ENCODE measurements at places on chromosomes 3 and 15.
A peak's percentile ranks its signal among the peaks of the same experiment; 100 is the strongest.

GRCh38 chr15:45715528-45715927 lies 80.7 kb downstream of the SQOR start:
- DNase-seq: no peak

GRCh38 chr15:73753250-73754130 lies at the start of gene INSYN1:
Gene INSYN1, minus strand, starts transcription at chr15:73753351. Its CDS starts 2,221 bp downstream, at chr15:73751130.
- no peak for DNase-seq

- no peak for DNase-seq
Measured at GRCh38 chr3:128306481-128306880, 153.2 kb downstream of the EEFSEC start.

GRCh38 chr3:168828536-168828935 lies 732.8 kb upstream of the GOLIM4 start:
- no peak for DNase-seq

DNA sequence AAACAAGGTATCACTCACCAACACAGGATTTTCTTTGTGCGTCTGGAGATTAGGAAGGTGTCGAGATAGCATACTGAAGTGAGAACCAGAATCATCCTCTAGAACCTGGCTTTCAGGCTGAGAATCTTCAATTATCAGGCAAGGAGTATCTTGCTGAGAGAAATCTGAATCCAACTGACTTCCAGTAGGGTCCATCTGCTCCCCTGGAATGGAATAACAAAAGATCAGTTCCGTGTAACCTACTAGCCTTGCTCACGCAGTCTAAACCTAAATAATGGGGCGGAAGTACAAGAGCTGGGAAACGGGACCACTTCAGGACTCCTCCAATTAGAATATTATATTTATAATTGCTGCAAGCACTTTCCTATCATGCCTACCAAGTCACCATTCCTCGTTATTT lies 690 bp downstream of the TP53BP1 start:
- DNase-seq: no peak

GRCh38 chr3:52521488-52521824 lies 12.2 kb downstream of the NT5DC2 start:
- no peak for DNase-seq

DNA sequence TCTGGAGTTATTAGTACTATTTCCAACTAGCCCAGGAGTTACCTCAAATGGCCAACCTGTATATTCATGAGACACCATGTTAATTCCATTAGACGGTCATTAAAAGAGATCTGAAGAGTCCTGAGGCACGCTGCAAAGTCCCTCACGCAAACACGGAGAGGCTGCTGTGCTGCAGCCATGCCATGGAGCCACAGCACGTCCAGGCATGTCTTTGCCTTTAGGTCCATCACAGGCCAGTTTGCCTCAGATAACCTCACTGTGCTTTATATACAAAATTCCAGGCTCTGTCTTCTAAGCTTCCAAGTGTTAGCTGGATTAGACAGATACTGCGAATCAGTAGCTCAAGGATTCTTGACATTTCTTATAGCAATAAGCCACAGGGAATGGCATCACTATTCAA lies 9.8 kb upstream of the PLAAT1 start:
- DNase-seq: no peak

DNA sequence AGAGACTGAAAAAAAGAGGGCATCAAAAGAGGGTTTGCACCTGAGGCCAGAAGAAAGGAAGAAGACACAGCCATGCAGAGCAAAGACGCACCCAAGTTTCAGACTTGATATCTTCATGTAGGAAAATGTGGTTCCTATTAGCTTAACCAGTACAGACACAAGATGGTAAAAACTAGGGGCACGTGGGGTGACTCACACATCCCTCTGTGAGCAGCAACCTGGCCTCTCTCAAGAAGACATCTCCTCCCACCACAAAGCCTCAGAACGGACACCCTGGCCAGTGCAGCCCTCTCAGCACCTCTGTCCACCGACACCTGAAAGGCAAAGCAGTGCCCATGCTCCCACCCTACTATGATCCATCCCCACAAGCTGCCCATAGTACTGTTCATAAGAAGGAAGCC lies 33.3 kb downstream of the GLB1 start:
- DNase-seq: no peak

DNA sequence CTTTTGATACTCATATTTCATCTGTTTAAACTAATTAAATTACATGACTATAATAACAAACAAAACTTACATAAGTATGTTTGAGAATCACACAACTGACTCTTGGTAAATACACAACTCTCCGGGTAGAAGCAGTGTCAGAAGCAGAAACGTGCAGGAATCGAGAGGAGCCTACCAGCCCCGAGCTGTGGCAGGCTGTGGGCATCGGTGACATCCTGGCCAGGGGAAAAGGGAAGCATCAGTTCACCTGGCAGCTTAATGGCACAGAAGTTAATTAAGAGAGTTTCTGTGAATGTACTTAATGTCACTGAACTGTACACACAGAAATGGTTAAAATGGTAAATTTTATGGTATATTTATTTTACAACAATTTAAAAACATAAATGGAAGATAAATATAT lies 90.2 kb downstream of the CRTC3 start:
- no peak for DNase-seq

- no peak for DNase-seq
Measured at GRCh38 chr3:43019006-43019809, 40.1 kb downstream of the GASK1A start.

GRCh38 chr15:73683777-73684580 lies at the start of gene CD276:
Gene CD276, plus strand, starts transcription at chr15:73684383. Its CDS starts 15,257 bp downstream, at chr15:73699640.
- DNase-seq: peak; percentile 22

- peak; percentile 56 for DNase-seq
Measured at GRCh38 chr15:70976851-70977250, 84.2 kb downstream of the LRRC49 start.

DNA sequence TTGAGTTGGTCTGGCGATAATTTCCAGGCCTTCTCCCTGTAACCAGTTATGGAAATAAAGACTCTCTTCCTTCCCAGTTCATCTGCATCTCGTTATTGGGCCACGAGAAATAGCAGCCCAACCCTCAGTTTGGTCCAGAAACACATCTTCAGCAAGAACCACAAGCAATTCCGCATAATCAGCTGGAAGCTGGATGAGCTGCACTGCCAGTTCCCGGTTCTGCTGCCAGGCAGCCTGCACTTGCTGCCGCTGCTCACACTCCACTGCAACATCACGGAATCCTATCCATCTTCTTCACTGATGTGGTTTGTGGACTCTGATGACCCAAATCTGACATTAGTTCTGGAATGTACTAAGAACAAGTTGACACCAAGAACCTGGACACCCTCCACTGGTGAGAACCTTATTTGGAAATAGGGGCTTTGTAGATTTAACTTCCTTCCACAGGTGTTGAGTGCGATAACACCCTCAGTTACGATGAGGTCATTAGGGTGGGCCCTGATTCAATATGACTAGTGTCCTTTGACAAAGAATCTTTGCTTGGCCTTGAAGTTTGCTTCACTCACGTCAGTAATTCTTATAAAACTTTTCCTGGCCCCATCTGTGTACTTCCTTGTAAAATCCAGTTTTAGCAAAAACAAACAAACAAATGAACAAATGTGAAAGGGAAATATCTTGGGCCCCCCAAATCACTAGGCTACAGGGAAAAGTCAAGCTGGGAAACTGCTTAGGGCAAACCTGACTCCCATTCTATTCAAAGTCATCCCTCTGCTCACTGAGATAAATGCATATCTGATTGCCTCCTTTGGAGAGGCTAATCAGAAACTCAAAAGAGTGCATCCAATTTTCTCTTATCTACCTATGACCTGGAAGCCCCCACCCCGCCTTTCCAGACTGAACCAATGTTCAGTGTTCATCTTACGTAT lies 221.9 kb upstream of the PROK2 start:
- no peak for DNase-seq

DNA sequence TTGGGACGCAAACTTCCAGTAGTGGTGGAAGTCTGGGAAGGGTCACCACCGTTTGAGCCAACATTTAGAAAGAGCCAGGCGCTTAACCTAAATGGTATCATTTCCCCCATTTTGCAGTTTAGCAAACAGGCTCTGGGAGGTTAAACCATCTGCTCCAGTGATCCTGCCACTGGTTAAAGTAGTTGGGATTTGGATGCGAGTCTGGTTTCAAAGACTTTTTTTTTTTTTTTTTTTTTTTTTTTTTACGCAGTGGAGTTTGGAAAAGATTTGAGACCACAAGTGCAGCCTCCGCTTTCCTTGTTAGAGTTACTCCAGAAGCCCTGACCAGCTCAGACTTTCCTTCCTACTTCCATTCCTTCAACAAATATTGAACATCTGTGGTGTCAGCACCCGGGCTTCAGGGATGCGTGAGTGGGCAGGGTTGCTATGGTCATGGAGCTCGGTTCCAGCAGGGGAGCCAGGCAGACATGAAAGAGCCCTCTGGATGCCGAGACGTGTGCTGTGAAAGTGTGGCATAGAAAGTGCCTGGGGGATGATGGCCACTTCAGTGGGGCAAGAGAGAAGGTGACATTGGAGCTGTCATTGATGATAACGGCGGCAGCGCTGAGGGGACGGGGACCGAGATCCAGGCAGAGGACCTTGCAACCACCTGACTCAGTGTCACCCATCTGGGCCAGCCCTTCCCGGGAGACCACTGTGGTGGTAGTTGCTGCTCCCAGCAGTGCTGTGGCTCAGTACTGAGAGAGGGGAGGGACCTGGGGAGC lies 1.1 kb upstream of the RNU6-1 start:
- no peak for DNase-seq

Data from foreskin keratinocyte (primary cell).